ENCODE measurements at places on chromosomes 2 and 18.

DNA sequence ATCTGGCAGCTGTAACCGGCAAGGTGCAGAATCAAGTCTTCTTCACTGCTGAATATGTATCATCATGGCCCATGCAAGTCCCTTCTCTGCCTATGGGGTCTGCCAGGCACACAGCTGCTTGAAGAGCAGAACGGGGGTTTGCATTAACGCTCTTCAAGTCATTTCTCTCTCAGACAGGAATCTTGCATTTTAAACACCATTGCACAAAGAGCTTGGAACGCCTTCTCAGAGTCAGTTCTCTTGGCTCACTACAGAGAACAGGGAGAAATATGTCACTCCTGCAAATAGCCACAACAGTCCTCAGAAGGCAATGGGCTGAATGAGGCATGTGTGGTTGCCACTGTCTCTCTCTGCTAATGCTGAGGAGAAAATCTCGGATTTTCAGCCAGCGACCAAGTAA is 2173.5 kb upstream of the PIK3C3 start:
- no peak for DNase-seq

DNA sequence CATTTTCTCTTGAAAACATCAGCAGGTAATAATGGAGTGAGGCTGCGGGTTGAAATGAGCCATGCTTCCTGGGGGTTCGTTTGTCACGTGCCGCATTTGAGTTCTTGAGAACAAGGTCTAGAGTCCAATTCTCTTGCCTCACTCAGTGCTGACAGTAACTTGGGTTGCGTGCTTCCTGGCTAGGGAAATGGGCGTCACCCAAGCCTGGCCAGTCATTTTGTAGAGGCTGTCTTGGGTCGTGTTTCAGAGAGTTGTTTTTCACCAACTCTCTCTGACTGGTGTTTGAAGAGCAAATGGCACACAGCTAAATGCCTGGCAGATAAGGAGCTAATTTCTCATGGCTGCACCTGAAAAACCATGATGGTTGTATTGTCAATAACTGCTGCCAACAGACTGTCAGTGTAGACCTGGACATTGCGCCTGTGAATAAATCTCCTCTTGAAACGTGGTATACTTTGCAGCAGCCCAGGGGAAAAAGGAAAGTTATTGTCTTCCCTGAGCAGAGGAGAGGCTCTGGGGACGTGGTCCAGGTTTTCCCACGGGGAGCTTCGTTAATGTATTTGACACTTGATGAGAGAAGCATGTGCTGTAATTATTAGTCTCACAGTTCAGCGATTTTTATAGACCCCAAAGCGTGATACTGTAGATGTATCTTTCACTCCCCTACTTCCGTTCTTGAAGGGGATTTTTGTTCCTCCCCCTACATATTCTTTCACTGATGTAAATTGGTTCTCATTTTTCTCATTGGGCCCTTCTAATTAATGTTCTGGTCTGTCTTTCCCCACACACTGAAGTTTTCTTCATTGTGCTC is 196.0 kb downstream of the FHOD3 start:
- no peak for DNase-seq

GRCh38 chr2:178767094-178768060 is 39.8 kb downstream of the TTN start:
- no peak for DNase-seq

DNA sequence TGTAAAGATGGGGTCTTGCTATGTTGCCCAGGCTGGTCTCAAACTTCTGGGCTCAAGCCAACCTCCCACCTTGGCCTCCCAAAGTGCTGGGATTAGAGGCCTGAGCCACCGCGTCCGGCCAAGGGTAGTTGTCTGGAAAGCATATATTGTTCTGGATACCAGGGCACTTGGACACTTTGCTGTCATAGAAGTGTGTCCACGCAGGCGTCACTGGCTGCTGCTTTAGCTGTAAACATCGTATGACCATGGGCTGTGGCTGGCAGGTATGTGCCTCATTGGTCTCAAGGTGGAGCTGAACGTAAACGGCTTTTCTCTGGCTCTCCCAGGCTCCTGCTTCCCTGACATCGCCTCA is 3.2 kb upstream of the GPR35 start:
- no peak for DNase-seq

- no peak for DNase-seq
These were observed 159.5 kb downstream of the ACKR3 start for GRCh38 chr2:236728916-236729670.

- no peak for DNase-seq
These were observed 41.0 kb downstream of the INPP5D start for GRCh38 chr2:233101141-233101540.

GRCh38 chr2:5845798-5846330 is 153.7 kb downstream of the SOX11 start:
- DNase-seq = no peak

- no peak for DNase-seq
These were observed 230.2 kb downstream of the ZBTB7C start for GRCh38 chr18:48179001-48179400.

DNA sequence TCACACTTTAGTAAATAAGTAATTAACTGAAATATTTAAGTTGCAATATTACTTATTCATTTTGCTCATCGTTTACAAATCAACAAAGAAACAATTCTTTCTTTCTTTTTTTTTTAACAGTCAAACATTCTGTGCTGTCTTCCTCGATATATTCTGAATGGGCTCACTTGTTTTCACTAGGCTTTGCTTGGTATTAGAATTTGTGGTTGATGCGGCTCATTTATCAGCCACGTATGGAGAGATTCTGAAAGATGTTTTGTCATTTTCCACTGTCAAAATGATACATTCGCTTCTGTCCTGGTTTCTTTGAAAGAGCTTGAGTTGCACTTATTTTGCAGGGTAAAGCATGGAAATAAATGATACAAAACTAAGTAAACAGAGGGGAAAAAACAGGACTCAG is 323.7 kb downstream of the LRRTM1 start:
- DNase-seq = no peak

GRCh38 chr2:3008561-3008960 is 369.1 kb downstream of the EIPR1 start:
- DNase-seq = no peak

GRCh38 chr2:113157118-113157896 is 16.5 kb upstream of the PSD4 start:
- DNase-seq = no peak

DNA sequence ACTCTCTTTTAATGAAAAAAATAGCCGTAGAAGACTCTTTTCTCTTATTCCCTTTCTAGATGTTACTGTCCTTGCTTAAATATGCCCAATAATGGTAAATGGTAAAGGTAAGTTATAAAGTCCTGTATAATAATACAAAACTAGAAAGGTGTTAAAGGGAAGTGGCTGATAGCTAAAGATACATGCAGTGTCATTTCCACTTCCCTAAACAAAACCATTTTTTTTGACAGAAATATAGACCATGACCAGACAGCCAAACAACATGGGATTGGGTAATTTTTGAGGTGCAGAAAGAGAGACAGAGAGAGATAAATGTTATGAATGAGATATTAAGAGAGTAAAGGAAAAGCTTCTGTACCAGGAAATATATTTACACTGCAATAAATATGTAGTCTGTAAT is 731.7 kb upstream of the REG3G start:
- DNase-seq = no peak

DNA sequence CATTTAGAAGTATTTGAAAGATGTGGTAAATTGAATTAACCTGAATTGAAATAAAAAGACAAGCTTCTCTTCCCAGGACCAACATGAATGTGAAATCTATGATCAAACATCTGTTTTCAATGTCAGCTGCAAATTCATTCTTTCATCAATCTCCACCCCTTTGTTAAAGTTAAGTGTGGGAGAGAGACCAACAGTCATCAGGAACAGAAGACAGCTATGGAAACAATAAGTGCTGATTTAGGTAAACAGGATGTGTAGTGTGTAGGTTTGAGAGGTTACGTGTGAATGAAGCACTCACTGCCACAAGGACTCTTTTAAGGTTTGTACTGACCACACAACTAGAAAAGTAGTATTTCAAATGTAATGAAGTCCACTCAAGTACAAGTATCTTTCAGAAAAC is 1659.8 kb upstream of the CELF4 start:
- no peak for DNase-seq

DNA sequence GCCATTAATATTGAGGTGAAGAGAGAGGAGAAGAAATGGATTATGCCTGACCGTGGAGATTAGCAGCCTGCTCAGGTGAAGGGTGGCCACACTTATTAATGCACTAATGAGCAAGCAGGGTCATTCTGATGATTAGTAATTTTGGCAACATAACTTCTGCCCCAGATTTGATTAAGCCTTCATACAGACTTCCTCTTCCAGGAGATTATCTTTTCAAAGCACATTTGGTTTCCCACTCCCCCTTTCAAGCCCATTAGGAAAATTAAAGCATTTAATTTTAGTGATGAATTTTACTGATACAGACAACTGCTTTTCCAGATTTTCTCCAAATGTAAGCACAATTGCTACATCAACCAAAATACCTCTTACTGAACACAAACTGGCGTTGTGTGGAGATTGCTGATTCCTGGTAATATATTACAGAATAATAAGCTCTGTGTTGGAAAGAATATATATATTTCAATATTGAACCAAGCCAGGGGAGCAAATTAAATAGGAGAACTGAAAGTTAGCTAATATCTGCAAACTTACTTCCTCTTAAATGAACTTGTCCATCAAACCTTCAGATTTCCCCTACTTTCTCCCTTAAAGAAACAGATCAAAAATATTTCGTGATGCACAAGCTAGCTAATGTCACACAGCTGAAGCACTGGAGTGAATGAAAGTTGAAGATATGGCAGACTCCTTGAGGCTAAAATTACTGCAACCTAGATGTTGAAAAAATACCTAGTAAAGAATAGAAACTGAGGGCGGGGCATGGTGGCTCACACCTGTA is 140.8 kb downstream of the FAM210A start:
- no peak for DNase-seq

GRCh38 chr2:227339098-227339599 is 14.1 kb downstream of the MFF start:
- no peak for DNase-seq

- no peak for DNase-seq
These were observed 218.4 kb downstream of the GBX2 start for GRCh38 chr2:235949567-235950472.

DNA sequence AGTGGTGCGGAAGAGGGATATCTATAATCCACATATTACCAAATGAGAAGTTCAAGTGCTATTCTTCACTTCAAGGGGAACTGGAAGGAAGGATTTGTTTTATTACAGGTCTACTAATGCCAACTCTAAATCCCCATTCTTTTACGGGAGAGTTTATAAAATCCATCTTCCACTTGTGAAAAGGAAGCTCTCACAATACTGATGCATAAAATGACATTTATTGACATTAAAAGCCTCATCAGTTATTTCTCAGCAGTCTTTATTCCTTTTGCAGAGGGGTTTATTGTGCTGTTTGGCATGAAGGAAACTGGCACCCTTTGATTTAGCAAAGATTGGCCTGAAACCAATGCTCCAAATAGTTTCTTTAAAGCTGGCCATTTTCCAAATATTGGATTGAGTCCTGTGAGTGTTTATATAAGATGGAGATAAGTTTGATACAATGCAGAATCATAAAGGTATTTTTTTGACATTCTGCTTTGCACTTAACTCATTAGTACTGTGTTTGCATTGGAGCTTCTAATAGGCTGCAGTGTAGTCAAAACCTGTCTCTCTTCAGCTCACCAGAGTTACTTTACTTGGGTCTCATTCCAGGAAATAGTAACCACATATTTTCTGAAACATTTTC is 26.6 kb downstream of the LRP1B start:
- DNase-seq = no peak

- no peak for DNase-seq
These were observed 39.3 kb downstream of the CD302 start for GRCh38 chr2:159758686-159759085.

DNA sequence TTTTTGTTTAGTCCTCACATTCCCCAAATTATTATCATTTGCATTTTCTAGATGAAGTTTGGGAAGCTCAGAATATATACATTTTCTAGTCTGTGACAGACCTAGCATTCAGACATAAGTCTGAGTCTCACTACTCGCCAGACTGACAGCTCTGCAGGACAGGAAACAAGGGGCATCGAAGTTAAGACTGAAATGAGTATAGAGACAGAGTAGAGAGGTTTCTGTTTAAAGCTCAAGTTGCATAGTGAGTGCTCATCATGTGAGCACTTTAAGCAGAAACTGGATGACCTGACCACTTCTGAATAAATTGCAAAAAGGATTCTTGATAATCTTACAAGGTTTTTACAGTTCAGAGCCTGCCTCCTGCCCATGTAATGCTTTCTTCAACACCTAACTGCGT is 1.1 kb downstream of the HADHB start:
- no peak for DNase-seq

DNA sequence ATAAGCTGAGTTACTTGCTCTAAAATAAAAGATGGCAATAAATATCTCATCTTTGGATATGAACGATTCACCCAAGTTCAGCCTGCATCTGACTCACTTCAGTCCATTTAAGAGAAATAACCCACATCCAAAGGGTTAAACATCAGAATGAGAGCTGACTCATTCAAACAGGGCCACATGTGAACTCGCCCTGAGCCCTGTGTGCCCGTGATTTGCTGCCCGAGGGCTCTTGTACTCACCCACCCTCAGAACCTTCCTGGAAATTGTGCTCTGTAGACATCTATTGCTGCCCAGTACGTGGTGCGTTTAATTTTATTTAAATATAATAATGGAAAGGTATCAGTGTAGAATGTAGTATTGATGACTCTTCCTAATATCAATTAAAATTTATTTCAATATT is 66.9 kb upstream of the RBM44 start:
- no peak for DNase-seq

GRCh38 chr2:101380376-101380775 is 6.9 kb downstream of the CREG2 start:
- no peak for DNase-seq

GRCh38 chr2:231761735-231762134 is 19.3 kb downstream of the PDE6D start:
- DNase-seq = no peak

GRCh38 chr18:58540381-58540943 is 88.4 kb downstream of the ALPK2 start:
- DNase-seq = no peak

DNA sequence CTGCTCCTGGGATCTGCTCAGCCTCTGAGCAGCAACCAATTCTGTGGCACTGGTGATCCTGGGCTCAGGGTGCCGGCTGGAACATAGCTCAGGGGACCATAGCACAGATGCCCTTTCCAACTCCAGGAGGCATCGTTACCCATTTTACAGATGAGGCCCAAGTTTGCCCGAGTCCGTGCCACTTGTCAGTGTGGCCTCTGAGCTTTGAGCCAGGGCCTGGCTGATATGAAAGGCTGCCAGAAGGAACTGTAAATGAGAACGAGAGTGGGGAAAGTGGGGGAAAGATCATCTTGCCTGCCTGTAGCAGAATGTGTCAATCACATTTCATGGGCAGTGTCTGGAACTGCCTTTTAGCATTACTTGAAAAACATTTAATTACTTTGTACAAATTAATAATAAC is 23.3 kb upstream of the FOSL2 start:
- DNase-seq = no peak

All from activated T-helper 1 cell treated with Interleukin-2 at 50 U/mL for 16 hours (primary cell).